Stimulated activated naive B cell treated with anti-CD40 and anti-IgM and Interleukin-4, amounts not matched to agents 10 μg/mL and 1 μg/mL and 100 μg/mL, for 72 hours (primary cell): ENCODE measurements at places on chromosomes 4 and X.

- DNase-seq: no peak
Measured at GRCh38 chrX:118564498-118564897, 68.9 kb downstream of the DOCK11 start.

DNA sequence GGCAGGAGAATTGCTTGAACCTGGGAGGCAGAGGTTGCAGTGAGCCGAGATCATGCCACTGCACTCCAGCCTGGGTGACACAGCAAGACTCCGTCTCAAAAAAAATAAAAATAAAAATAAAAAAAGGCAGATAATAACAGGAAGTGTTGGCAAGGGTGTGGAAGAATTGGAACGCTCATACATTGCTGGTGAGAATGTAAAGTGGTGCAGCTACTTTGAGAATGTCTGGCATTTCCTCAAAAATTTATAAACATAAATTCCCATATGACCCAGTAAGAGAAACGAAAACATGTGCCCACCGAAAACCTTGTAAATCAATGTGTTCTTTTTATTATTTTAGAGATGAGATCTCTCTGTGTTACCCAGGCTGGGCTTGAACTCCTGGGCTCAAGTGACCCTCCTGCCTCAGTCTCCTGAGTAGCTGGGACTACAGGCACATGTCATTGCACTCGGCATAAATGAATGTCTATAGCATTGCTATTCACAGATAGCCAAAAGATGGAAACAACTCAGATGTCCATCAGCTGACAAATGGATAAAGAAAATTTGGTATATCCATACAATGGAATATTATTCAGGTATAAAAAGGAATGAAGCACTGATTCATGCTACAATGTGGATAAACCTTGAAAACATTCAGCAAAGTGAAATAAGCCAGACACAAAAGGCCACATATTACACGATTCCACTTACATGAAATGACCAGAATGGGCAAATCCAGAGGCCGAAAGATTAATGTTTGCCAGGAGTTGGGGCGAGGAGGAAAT lies 63.7 kb upstream of the PLAC1 start:
- DNase-seq: no peak

GRCh38 chr4:81152839-81153713 lies 61.9 kb downstream of the PRKG2 start:
- no peak for DNase-seq

DNA sequence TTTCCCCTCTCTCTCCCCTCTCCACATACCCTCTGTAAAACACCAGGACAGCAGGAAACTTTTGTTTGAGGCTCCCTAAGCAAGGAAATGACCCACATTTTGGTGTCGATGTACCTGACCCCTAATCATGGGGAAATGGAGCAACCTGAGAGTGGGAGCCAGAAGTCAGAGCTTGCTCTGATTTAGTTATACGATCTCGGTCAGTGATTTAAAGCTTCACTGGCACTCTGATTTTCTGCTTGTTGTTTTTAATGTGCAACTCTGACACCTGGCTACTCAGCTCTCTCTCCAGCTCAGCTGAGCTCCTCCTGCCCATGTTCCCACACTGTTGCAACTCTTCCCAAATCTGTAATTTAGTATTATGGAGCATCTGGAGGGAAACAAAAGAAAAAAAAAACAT lies 408.6 kb downstream of the ADAM29 start:
- no peak for DNase-seq

DNA sequence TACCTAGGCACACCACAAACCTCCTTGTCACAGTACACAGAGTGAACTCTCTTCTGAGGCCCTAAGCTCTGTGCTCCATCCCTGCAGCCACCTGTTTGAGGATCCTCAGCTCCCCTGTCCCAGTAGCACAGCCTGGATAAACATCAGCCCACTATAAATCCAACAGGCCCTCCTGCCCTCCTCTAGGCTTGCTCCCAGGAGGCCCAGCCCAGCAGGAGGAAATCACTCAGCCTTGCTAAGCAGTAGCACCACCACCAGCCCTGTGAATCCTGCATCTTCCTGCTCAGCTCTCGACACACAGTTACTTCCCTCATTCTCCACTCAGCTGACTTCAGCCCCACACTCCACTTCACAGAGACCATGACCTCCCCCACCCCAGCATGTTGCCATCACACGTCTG lies 273.9 kb downstream of the BCOR start:
- DNase-seq: no peak

GRCh38 chr4:155668707-155669220 lies 2.1 kb downstream of the GUCY1A1 start:
- no peak for DNase-seq
